ENCODE measurements at places on chromosomes 2 and 18.

DNA sequence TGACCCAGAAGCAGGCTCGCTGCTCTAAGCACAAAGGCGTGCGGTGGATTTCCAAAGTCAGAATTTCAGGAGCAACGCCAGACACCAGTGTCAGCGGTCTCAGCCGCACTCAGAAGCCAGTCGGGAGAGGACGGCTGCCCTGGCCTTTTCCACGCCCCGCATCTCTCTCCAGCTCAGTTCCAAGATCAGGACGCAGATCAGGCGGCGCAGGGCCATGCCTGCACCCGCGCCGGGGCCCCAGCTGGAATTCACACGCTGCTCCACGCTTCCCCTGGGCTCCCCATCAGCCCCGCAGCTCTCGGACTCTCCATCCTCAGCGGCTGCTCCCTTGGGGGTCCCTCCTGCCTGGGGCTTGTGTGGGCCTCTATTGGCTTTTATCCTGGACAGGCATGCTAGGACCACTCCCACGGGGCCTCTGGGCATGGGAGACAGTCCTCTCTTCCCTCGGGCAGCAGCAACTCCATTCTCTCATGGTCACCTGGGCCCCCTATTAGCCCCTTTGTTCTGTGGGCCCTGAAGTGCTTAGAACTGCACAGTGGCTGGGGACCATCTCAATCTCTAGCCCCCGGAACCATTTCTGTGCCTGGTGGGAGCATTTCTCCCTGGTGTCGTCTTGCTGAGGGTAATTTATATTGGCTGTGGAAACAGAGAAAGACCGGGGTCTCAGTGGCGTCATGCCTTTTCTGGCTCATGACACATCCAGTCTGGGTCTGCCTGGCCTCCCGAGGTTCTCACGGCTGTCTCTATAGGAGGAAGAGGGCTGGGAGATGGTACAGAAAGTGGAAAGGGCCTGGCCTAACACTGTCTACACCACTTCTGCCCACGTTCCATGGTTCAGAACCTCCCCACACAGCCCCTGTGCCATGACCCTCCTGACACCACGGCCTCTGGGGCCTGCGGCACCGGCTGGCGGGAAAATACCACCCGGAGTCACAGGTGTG is 14.9 kb upstream of the TMEM18 start:
- DNase-seq: no peak

- DNase-seq: no peak
Observed at GRCh38 chr2:223731503-223731902, 105.9 kb downstream of the AP1S3 start.

GRCh38 chr18:2510416-2510815 is 60.9 kb downstream of the METTL4 start:
- no peak for DNase-seq

DNA sequence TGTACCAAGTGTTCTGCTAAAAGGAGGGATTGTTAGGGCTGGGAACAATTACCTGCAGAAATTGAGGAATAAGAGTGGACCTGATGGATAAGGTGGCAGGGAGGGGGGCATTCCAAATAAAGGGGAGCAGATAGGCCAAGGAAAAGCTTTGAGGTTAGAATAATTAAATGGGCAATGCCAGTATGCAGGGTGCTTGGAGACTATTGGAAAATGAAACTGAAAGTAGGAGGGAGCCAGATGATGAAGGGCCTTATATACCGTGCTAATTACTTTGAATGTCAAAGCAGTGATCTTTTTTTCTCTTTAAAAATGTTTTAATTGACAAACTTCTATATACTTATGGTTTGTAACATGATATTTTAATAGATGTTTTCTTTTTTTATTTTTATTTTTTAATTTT is 42.9 kb downstream of the MMADHC start:
- no peak for DNase-seq

DNA sequence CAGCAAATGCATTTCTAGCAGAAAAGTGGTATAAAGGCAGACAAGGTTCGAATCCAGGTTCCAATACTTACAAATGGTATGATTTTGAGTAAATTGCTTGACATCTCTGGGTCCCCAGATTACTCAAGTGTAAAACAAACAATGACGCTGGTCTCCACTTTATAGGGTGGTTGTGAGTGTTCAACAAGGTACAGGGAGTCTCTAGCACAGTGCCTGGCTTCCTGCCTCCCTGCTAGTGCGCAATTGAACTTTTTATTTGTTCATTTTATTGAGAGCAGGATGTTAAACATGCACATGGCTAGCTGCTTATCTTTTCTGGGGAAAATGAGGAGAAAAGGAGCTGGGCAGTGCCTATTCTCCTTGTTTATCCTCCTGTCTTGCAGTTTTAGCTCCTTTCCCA is 74.9 kb upstream of the MYL1 start:
- no peak for DNase-seq

DNA sequence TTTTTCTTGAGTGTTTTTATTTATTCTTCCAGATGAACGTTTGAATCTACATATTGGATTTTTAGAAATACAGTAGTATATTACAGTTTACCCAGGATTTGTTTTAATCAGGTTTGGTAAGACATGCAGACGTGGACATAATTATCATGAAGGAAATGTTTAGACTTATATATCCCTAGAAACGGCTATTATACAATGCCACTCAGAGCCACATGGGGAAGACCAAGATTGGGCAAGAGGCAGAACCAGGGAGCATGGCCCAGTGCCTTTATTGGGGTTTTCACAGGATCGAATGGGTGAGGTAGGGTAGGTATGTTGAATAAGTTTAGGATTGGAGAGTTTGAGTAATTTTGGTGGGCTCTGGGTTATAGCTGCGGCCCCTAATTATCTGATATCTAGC is 212.2 kb downstream of the CAMKMT start:
- DNase-seq: no peak

DNA sequence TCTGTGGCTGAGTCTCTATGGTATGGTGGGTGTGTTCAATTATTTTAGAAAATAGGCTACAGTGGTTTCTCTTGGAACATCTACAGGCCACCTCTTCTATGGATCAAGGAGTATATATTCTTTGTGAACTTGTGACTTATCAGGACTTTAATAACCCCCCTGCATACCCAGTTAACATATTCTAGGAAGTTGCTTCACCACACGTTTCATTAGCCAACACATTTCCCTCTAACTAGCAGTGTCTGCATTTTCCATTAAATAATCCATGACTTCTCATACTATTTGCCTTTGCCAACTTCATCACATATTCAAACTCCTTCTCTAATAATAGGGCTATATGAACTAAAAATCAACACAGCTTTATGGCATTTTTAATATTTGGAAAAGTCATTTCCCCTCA is 187.6 kb upstream of the ARL4C start:
- DNase-seq: no peak

DNA sequence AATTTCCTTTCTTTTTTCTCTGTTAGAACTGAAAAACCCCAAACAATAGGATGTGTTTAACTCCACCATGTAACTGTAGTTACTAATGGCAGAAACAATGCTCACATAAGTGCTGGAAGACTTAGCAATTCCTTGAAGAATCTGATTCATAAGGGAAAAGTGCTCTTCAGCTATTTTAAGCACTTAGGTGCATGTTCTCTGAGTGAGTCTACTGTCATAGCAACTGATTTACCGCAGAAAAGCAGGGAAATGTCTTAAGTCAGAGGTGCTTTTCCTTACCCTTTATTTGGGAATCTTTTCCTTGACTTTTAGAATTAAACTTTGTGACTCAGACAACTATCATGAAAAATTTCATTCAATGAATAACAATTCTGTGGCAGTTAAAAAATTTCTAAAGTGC is 65.4 kb upstream of the NABP1 start:
- no peak for DNase-seq

DNA sequence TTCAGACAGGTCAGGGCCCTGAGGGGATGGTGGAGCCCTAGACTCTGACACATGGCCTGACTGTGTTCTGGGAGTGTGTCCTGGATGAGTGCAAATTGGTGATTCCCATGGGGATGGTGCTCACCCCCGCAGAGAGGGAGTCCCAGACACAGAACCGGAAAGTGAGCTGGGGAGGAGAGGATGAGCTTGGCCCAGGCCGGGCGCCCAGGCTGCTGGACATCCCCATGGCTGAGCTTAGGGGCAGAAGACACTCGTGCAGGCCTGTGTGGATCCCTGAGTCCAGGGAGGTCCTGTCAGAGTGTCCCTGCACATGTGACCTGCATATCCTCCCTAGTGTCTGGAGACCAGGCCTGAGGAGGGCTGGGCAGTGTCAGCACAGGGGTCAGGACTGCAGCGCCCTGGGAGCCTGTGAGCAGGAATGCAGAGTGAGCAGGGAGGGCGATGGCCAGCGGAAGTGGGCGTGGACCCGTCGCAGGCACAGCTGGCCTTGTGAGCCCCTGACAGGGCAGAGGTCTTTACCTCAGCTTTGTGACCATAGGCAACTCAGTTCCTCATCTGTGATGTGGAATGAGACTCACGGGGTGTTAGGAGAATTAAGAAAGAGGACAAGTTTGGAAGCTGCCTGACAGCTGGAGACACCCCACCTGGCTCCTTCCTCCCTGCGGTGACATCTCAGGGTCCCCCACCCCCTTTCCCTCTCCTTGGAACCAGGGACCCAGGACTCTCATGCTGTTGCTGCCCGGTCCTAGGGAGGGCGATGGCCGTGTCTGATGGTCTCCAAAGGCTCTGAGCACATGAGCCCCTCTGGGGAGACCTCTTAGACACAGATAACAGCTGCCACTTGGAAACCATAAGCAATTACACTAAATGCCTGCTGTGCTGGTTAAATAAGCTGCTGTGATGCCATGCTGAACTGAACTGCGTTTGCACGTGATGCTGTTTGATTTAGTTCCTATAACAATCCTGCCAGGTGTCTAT is 62.6 kb upstream of the HS6ST1 start:
- peak; percentile 21 for DNase-seq

GRCh38 chr18:77736842-77737241 is 487.2 kb downstream of the GALR1 start:
- no peak for DNase-seq

DNA sequence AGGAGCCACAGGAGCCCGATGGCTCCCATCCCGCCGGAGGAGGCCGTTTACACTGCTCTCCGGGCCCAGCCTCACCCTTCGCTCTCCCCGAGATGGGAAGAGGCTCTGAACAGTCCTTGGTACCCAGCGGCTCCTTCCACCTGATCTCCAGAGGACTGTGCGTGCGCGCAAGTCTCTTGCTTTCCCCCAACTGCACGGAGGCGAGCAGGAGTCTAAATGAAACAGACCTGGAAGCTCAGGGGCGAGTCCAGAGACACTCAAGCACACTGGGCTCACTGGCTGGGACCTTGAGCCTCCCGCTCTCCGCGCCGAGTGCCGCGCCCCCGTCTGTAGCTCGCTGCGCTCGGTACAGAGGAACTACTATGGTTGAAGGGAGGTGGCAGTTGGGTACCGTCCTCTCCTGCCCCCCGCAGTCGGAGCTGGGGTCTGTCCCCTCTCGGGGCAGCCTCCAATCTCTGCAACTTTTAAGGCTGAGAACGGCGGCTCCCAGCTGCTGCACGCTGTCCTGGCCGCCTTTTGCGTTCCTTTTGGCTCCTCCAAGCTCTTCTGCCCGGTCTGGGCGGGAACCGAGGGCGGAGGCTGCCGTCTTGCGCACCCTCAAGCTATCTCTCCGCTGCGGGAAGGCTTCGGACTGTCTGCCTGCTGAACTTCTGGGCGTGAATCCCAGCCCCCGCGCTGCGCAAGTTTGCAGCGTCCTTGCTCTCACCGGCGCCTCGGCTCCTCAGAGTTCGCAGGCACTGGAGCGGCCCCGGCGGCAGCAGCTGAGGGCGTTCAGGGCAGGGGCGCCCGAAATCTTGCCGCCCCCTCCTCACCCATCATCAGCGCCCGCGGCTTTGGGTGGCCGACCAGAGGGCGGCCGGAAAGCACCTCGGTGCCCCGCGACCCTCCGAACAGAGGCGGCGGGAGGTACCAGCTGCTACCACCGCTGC is 491 bp downstream of the ALK start:
- no peak for DNase-seq

- DNase-seq: peak; percentile 72
Observed at GRCh38 chr2:234981197-234982095, 29.6 kb downstream of the SH3BP4 start.

GRCh38 chr18:40534723-40535122 is 1420.3 kb upstream of the PIK3C3 start:
- DNase-seq: no peak

DNA sequence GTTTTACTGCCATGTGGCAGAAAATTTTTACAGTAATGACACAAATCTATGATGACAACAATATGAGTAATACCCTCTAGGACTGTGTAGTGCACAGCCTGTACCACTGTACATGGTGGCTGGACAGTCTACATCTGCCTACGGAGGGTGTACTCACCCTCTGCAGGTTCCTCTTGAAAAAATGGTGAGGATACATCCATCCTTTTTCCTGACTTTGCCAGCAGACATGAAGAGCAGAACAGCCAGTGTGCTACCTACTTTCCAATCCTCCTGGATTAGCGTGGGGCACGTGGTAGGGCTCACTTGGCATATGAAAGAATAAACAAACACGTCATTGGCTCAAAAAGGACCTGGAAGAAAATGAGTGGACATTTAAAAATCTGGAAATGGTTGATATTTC is 62.6 kb downstream of the TRPM8 start:
- DNase-seq: no peak

GRCh38 chr2:20027260-20027677 is 14.8 kb upstream of the MATN3 start:
- DNase-seq: no peak

DNA sequence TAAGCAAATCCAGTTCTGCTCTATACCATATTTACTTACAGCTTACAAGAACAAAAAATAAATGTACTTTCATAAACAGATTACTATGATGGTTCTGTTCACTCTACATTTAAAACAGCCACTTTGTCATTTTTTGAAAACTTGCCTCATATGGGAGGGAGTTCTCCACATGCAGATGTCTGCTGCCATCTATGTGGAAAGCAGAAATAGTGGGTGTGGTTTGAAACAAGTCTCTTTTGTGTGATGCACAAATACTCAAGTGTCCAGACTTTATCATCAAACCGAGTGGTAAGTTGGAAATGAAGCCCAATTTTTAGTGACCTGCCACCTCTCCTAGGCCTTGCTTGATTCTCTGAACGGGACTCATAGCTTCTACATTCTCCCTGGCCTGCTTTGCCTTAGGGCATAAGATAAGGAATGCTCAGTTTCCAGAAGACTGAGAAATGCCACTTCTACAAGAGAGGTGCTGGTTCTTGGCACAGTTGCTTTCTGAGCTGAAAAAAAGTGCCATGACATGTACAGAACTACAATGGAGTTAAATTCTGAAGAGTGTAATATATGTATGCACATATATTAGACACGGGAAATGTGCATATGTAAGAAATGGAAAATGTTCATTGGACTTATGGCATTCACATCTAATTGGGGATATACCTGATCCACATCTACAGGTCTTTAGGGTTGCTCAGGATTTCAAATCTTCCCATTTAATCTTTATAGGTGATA is 221.0 kb downstream of the SLC8A1 start:
- DNase-seq: no peak

GRCh38 chr18:65750389-65751154 is at the start of gene CDH7:
Gene CDH7 (plus strand): TSS chr18:65751012. CDS start chr18:65762843, 11,831 bp downstream.
- DNase-seq: no peak

- no peak for DNase-seq
Observed at GRCh38 chr2:29017716-29018435, 36.8 kb downstream of the TOGARAM2 start.

DNA sequence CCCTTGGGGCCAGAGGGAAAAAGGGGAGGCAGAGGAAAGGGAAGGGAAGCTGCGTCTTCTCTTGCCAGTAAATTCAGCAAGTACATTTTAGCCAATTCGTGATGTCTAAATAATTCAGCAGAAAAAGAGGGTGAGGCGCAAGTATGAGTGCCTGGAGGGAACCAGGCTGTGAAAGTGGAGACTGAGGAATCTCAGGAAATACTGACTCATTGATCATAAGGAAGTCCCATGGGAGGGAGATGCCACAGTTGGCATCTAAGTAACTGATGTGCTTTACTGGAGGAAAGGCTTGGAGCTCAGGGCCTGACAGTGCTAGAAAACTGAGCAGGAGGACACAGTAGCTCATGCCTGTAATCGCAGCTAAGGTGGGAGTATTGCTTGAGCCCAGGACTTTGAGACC is 31.1 kb downstream of the KIF5C start:
- DNase-seq: no peak
